ENCODE measurements at places on chromosomes 12 and 14.

- DNase-seq, result no peak
These were observed 2.1 kb downstream of the RNF10 start for GRCh38 chr12:120536064-120536791.

DNA sequence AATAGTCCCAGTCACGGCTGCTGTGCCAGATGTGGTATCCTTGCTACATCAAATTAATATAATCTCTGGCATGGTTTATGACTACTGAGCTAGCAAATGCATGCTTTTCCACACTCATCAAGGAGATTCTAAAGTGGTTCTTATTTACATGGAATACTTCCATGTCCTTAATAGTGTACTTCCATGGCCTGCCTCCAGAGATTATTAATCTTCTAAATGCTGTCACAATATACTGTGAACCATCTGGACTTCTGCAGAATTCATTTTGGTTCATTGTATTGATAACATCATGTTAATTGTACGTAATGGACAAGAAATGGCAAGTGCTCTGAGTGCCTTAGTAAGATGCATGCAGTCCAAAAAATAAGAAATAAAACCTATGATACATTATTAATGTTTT is 230.8 kb downstream of the NUAK1 start:
- DNase-seq, result no peak

GRCh38 chr12:67535176-67535575 is 113.4 kb upstream of the DYRK2 start:
- no peak for DNase-seq

DNA sequence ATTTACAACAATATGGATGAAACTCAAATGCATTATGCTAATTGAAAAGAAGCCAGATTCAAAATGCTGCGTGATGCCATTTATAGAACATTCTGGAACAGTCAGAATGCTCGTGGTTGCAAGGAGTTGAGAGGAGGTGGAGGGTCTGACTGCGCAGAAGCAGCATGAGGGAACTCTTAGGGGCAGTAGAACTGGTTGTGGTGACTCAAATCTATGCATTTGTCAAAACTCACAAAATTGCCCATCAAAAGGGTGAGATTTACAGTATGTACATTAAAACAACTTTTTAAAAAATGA is 113.7 kb upstream of the PDZRN4 start:
- no peak for DNase-seq

DNA sequence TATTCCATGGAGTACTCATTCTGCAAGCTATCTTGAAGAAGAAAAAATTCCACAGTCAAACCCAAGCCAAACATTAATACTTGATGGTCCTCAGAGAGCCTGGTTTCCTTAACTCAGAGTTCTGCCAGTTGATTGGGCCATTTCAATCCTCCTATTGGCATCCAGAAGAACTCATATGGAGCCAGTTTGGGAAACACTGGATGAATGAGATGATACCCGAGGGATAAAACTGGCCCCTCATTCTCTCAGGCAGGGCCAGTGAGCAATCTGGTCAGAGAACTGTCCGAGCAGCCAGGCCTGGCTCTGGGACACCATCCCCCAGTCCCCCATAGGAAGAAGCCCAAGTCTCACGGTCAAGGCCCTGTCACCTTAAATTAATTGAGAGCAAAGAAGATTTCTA is 48.8 kb downstream of the NUAK1 start:
- DNase-seq, result no peak

- no peak for DNase-seq
These were observed 12.1 kb upstream of the CDH24 start for GRCh38 chr14:23069413-23069806.

GRCh38 chr12:107782067-107782466 is 7.6 kb downstream of the ASCL4 start:
- no peak for DNase-seq

DNA sequence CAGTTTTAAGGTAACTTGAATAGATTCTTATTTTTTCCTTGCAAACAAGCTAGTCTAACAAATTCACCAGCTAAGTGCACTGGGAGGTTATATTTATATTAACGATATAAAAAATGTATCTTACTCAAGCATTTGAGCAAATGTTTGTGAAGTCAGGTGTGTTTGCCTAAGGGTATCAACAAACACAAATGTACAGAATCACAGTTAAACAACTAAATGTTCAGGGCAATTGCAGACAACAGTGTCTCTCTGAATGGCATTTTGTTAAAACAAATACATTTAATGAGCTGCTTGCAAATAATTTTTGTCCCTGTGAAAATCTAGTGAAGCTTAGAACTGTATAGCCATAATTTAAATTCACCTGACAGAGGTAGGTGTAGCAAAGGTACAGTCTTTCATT is 28.2 kb upstream of the FLRT2 start:
- no peak for DNase-seq

DNA sequence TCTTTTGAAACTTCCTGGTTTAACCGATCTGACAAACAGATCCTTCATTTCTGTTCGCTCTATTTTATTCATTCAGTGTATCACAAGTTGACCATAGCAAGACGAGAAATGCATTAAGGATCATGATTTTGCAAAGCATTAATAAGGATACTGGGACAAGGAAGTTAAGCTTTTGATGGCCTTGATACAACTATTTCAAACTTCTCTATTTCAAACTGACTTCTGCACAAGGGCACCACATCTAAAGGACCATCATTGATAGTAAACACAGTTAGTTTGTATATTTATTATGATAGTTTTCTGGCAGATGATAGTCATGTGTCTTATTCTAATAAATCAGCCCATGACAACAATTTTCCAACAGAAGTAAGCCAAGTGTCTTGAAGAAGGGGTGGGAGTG is 25.8 kb upstream of the PLXNC1 start:
- DNase-seq, result no peak

DNA sequence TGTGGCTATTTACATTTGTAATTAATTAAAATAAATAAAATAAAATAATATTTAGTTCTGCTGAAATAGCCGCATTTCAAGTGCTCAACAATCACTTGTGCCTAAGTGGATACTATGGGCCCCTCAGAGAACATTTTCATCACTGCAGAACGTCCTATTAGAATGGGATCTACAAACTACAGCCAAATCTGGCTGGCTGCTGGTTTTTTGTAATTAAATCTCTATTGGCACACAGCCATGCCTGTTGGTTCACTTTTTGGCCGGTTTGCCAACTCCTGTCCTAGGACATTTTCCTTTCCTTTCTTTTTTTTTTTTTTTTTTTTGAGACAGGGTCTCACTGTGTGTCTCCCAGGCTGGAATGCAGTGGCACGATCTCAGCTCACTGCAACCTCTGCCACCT is 9.8 kb downstream of the CCDC63 start:
- DNase-seq, result no peak

All from kidney (tissue), 22 donors.